Stimulated activated CD8-positive, alpha-beta memory T cell treated with anti-CD3 and anti-CD28 coated beads, Interleukin-15, amount 100 ng/mL, for 48 hours (primary cell): ENCODE measurements at places on chromosomes 1 and 21.

DNA sequence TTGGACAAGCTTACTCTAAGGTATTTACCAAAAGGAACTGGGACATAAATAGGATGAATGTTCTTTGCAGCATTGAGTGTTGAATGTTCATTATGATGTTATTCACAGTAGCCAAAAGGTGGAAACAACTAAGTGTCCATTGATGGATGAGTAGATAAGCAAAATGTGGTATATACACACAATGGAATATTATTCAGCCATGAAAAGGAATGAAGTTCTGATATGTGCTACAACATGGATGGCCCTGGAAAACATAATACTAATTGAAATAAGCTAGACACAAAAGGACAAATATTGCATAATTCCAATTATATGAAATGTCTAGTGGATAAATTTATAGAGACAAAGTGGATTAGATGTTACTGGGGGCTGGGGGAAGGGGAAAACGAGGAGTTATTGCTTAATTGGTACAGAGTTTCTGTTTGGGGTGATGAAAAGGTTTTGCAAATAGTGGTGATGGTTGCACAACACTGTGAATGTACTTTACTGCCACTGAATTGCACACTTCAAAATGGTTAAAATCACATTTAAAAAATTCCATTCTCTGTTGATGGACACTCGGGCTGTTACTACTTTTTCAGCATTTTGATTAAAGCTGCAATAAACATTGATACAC is 2.9 kb downstream of the MTARC1 start:
- DNase-seq: no peak

- no peak for DNase-seq
Measured at GRCh38 chr1:84742653-84743052, 52.4 kb upstream of the SSX2IP start.

GRCh38 chr1:23473037-23473800 is 10.8 kb downstream of the ASAP3 start:
- no peak for DNase-seq

- DNase-seq: no peak
Measured at GRCh38 chr21:43361493-43362296, 65.2 kb downstream of the SIK1 start.

DNA sequence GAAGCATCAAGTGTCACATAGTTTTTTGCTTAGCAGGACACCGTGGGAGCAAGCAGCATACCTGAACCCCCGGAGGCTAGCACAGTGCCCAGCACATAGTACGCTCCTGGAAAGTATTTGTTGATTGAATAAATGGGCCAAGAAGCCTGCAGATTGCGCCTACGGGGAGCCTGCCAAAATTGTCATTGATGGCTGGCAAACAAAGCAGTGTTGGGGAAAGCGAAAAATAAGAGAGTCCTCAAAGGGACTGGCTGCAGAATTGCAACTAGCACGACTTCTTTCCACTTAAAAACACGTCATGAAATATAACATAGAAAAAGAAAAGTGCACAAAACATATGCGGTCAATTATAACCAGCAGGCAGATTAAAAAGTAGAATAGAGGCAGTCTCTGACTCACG is 125.2 kb upstream of the GALNT2 start:
- no peak for DNase-seq

- no peak for DNase-seq
Measured at GRCh38 chr21:30600787-30601186, at the start of gene KRTAP22-1. TSS of gene KRTAP22-1 (plus strand) at chr21:30601087.

GRCh38 chr1:109112056-109112651 is 1.8 kb upstream of the ELAPOR1 start:
- no peak for DNase-seq

GRCh38 chr1:34166191-34166624 is 1.2 kb upstream of the CSMD2 start:
- no peak for DNase-seq

GRCh38 chr1:163747855-163748254 is 426.1 kb downstream of the NUF2 start:
- DNase-seq: no peak

- no peak for DNase-seq
Measured at GRCh38 chr1:40877698-40878097, 15.5 kb upstream of the CITED4 start.

DNA sequence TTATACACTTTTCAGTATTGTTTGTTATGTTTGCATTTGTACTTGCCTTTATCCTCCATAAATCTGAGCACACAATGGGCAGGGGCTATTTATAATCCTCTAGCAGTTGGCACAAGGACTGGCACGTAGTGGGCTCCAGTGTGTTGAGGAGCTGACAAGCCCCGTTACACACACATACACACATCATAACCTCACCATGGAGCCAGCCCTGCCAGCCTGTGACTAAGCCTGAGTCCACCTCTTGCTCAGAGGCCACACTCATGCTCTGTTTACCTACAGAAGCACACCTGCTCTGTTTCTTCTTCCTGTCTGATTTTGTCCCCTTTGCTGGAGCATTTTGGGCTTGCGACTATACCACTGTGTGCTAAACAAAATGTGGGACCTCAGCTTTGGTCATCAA is 64.5 kb upstream of the SPATA6 start:
- DNase-seq: no peak

GRCh38 chr1:232940262-232940661 is 10.1 kb upstream of the NTPCR start:
- DNase-seq: no peak

- no peak for DNase-seq
Measured at GRCh38 chr1:227411066-227411465, 92.8 kb upstream of the CDC42BPA start.

- DNase-seq: no peak
Measured at GRCh38 chr1:110508028-110508940, 10.7 kb downstream of the KCNA10 start.

GRCh38 chr1:238639861-238640260 is 746.5 kb upstream of the CHRM3 start:
- no peak for DNase-seq

GRCh38 chr1:36122062-36123030 is 2.7 kb downstream of the COL8A2 start:
- no peak for DNase-seq

GRCh38 chr1:3036447-3037280 is 15.4 kb downstream of the ACTRT2 start:
- no peak for DNase-seq

GRCh38 chr21:36535618-36536241 is 55.8 kb upstream of the CLDN14 start:
- no peak for DNase-seq

DNA sequence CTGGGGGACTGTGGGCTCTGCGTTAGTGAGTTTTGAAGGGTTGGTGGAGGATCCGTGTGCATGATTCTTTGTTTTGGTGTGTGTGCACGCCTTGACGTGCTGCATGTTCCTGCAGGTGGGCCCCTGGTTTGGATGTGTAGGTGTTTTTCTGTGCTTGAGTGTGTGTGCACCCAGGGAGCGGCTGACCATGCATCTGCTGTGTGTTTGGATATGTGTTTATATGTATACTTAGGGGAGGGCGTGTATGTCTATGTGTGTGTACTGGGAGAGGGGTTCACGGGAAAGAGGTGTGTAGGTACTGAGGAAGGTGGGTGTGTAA is 1.1 kb downstream of the VANGL2 start:
- DNase-seq: no peak

DNA sequence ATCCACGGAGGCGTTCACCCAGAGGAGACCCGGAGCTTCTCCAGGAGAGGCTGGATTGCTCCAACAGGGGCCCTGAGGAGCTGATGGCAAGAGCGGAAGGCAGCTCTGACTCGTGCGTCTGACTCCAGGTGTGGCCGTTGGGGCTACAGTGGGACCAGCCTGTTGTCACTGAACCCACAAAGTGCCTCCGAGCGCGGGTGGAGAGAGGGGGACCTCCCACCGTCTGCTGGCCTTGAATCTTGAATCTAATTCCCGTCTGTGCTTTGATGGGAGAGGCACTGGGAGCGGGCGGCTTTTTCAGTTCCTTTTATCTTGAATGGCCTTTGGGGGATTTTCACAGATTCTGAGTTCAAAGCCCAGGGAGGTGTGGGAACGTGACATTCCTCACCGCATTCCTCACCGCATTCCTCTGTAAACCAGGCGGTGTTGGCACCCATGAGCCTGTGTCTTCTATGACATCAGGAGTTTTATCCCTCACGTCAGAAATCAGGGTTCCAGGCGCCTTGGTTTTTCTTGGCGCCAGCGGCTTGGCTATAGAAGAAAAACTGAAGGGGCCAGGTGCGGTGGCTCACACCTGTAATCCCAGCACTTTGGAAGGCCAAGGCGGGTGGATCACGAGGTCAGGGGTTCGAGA is 39.2 kb upstream of the COL18A1 start:
- no peak for DNase-seq

DNA sequence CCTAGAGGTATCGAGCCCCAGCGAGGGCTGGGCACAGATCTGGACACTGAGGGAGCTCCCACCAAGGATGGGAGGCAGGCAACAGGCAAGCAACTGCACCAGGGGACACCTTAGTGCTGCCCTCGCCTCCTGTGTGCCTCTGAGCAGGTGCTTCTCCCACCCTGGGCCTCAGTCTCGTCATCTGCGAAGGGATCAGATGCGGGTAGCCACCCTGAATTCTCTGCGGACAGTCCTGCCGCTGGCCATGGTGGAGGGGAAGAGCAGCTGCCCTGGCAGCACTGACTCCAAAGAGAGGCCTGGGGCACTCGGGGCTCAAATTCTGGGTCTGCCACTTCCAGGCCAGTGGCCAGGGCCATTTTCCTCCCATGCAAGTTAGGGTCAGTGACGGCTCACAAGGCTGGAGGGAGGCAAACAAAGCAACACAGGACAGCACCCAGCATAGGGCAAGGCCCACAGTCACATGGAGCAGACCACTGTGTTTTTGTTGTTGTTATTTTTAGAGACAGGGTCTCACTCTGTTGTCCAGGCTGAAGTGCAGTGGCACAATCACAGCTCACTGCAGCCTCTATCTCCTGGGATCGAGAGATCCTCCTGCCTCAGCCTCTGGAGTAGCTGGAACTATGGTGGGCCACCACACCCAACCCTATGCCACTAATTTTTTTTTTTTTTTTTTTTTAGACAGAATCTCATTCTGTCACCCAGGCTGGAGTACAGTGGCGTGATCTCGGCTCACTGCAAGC is 7.1 kb upstream of the SDC3 start:
- DNase-seq: no peak

DNA sequence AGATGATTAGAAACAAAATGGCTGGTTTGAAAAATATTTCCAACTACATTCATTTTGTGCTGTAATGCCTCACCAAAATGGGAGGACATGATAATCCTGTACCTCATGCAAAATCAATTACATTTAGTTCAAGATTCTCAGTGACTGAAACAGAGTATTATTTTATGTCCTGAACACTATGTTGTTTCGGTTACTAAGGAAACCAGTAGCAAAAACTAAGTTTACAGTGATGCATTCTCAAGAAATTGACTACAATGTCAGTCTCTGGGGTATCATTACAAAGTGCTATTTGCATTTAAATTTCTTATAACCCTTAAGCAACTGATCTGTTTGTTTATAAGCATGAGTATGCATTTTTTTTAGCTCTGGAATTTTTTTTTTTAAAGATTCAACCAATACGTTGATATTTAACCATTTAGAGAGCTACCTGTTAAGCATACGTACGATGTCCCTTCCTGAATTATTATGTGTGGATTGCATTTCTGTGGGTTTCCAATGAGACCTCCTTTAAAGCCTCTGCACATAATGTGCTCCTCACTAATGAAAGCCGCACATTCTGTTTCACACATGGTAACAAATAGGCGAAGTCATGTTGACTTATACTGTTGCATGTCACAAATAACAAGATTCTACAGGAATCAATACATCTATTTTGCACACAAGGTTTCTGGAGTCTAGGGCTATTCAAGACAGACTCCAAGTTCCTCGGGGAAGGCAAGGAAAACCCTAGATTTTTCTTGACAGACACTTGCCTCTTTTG is 1035.7 kb downstream of the ADGRL2 start:
- DNase-seq: no peak

DNA sequence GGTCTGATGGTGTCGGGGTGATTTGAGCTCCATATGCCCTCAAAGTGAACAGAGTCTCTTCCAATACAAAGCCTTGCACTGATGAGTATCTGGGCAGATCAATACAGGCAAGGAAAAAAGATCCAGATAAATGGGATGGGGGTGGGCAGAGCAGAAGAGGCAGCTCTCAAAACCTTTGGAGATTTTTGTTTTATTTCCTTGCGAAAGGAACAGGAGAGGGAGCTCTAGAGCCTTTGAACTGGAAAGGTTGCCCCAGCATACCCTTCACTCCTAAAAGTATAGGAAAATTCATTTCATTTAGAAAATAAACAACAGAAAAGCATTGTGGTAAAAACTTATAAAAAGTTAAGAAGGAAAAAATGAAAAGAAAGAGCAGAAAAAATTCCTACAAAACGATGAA is 31.4 kb upstream of the OLIG2 start:
- DNase-seq: no peak

DNA sequence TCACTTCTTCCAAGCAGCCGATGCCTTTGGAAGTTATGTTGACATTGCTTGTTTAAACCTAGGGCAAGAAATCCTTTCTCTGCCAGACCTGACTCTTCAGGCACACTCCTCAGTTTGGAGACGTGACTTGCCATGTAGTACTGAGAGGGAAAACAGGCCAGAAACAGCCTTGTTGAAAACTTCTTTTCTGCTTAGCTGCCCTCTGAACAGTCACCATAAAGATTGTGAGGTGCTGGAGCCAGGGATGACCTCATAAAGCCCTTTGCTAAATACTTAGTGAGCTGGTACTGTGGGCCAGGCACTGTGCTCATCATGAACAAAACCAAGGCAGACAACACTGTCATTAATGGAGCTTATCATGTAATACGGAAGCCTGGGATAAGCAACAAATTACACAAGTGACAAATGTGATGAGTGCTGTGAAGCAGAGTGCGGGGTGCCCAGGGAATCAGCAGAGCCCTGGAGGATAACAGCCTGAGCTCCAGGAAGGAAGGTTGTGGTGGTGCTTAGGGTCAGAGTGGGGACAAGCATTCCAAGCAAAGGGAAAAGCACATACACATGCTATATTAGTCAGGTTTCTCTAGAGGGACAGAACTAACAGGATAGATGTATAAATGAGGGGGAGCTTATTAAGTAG is 42.4 kb downstream of the MTARC1 start:
- no peak for DNase-seq

DNA sequence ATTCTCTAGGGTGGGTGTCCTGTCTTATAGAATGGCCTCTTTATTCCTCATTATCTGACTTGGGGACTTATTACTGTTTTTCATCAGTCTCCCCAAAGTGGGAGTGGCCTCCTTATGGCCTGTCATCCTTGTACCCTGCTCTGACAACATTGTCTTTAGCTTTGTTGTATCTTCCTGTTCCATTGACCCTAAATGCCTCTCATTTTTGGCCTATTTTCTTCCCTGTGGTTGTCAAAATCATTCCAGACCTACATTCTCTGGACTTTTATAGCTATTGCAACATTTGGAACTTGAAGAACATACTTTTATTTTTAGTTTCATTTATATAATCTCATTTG is 9.7 kb downstream of the SFT2D2 start:
- no peak for DNase-seq

- no peak for DNase-seq
Measured at GRCh38 chr21:37862536-37862935, 53.7 kb downstream of the KCNJ6 start.

DNA sequence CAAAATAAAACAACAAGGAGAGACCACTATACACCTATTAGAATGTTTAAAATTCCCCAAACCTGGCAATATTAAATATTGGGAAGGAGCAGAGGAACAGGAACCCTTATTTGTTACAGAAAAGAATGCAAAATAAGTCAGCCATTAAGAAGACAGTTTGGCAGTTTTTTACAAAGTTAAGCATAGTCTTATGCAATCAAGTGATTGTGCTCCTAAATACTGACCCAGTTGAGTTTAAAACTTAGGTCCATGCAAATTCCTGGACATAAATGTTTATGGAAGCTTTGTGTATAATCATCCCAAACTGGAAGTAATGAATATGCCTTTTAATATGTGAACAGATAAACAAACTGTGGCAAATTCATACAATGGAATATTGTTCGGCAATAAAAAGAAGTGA is 72.9 kb upstream of the RGS4 start:
- DNase-seq: no peak
